H54 (cell line): ENCODE measurements at places on chromosomes 2 and 18.

DNA sequence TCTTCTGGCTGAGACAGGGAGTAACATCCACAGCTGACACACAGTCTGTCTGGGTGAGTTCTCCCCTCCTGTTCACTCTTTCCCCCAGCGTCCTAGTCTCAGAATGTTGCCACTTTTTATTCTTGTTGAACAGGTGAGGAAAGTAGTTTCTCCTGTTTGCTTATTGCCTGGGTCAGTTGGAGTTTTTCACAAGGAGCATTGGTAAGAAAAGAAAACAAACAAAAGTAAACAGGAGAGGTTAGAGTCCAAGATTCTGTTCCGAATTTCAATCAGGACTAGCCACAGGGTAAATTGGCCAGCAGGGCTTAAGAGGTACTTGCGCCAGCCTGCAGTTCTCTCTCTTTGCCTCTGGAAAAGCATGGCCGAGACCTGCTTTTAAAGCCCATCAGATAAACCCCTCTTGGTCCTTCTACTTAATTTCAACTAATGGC is 255.0 kb upstream of the EPAS1 start:
- DNase-seq = no peak

DNA sequence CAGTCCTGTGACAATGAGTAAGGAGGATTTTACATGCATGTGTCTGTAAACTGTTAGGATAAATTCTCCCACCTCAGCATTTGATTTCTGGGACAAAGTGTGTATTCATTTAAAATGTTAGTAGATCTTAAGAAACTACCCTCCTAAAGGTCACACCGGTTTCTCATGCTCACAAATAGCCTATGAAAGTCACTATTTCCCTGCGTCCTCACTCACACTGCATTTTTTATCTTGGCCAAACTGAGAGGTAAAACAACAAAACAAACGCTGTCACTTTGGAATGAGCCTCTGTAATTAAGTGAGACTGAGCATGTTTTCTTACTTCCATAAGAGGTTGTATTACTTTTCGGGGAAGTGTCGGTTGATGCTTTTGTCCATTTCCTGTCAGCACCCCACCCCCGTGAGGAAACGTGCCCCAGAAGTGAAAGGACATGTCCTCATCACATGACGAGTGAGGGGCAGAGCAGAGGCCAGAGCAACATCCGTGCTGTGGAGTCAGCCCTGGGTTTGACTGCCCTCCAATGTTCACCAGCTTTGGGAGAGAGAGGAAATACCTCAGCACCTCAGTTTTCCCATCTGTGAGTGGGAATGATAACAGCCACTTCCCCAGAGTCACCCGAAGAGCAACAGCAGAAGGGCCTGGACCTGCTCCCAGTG is 3.1 kb downstream of the GYPC start:
- DNase-seq = no peak

DNA sequence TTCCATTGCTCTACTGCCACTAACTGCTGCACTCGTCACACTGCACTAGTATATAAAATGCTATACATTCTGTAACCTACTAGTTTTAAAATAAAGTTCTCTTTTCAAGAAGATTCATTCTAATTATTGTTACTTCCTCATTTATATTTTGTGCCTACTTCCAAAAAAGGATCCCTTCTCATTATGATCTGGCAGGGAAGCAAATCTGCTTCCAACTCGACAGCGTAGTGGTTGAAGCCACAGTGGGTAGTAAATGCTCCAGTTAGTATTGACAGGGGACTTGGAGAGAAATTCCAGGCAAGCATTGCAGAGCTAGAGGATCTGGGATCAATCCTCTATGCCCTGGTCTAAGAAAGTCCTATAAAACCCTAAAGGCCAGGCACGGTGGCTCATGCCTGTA is 53.3 kb upstream of the AP1S3 start:
- DNase-seq = no peak

DNA sequence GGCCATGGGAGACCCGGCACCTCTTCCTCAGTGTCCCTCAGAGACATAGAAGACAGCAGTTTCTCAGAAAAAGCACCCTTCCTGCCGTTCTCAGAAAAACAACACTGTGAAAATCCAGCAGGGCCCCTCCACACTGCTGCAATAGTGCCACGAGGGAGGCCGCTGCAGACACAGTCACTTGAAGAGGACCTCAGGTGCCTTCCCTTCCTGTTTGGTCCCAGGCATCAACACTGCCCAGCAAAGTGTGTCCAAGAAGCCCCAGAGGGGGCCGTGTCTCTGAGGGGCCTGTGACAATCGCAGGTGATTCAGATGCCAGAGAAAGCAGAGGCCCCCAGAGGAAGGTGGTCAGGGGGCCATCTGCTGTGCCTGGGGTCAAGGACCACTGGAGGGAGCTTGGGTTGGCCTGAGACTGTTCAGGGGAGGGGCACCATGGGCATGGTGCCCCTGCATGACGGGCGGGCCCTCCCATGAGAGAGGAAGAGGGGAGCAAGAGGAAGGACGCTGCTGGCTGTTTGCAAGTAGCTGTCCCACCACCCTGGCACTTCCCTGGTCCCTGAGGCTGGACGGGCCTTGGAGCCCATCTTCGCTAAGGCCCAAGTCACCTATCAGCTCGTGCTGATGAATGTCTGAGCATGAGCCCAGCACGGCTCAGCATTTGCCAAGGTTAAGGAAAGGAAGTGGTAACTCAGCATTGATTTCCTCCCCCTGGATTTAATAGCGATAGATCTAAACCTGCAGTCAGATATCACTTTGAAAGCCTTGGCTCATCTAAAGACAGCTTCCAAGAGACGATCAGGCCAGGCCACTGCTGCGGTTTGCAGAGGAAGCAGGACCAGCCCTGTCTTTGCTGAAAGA is 9.1 kb downstream of the TWIST2 start:
- no peak for DNase-seq

- DNase-seq = no peak
Measured at GRCh38 chr2:65605058-65605742, 172.8 kb upstream of the SPRED2 start.

DNA sequence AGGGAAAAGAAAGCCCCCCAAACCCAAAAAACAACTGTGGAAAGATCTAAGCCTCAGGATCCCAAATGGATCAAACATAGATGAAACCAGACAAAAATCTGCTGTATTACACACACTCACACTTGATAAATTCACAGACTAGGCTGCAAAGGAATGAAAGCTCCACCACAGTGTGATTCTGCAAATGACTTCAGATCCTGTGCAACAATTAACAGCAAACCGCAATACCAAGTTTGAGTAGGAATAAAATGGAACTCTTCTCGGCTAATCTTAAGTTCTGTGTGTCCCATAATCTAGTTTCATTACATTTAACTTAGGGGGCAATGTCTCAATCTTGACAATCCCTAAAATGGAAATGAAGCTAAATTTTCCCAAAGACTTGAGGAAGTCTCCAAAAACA is 11.9 kb downstream of the CLK1 start:
- DNase-seq = no peak

DNA sequence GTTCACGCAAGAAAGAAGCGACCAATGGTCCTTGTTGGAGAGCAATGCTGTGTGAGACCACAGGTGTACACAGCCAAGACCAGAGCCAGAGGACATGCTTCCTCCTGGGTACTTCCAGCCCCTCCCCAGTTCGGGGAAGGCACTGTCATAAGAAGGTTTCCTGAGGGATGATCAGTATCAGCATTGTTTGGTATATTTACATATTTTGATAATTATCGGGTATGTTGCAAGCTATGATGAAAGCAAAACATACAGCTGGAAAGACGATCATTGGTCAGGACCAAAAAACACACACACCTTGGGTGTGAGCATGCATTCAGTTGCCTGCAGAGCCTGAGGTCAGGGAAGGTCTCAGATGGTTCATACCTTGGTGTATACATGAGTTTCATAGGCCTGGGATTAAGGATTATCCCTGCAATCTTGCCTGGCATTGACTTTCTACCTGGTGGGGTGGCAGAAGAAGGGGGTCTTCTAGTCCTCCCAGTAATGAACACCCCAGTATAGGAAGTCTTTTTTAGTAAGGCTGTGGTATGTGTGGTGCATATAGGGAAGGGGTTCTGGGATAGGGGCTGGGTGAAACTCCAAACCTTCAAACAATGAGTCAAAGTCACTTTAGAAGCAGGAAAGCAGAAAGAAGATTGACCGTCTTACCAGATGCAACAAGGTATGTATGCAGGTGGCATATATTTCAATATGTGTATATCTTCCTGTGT is 2.9 kb downstream of the SERPINB2 start:
- no peak for DNase-seq

GRCh38 chr18:36527740-36528455 is 230.4 kb downstream of the FHOD3 start:
- DNase-seq = no peak
